CD4-positive, alpha-beta T cell treated with Interleukin-6 at 100 ng/mL for 8 hours (primary cell): ENCODE measurements at places on chromosomes 5 and 9.

GRCh38 chr5:87079219-87079618 lies 188.5 kb upstream of the RASA1 start:
- DNase-seq: no peak

- no peak for DNase-seq
Observed at GRCh38 chr5:168752012-168752411, 172.8 kb upstream of the PANK3 start.

GRCh38 chr9:79170643-79171042 lies 401.1 kb upstream of the TLE4 start:
- DNase-seq: no peak

GRCh38 chr9:125434986-125435775 lies 173.6 kb downstream of the GAPVD1 start:
- no peak for DNase-seq

GRCh38 chr5:35518104-35518503 lies 99.6 kb upstream of the SPEF2 start:
- no peak for DNase-seq

DNA sequence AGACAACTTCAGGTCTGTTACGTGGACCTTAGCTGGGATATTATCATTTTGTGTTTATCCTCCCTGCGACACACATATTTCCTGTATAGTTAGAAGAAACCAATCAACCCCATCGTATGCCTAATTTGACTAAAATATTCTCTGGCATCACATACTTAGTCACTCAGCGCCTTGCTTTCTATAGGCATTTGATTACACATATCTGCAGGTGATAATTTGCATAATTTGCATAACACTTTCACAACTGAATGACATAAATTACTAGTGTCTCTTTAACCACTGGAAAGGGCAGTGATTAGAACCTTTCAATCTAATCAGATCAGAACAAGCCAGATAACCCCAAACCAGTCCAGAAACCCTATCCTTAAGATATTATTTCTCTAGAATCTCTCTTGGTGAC lies 390.2 kb downstream of the TLR4 start:
- DNase-seq: no peak

DNA sequence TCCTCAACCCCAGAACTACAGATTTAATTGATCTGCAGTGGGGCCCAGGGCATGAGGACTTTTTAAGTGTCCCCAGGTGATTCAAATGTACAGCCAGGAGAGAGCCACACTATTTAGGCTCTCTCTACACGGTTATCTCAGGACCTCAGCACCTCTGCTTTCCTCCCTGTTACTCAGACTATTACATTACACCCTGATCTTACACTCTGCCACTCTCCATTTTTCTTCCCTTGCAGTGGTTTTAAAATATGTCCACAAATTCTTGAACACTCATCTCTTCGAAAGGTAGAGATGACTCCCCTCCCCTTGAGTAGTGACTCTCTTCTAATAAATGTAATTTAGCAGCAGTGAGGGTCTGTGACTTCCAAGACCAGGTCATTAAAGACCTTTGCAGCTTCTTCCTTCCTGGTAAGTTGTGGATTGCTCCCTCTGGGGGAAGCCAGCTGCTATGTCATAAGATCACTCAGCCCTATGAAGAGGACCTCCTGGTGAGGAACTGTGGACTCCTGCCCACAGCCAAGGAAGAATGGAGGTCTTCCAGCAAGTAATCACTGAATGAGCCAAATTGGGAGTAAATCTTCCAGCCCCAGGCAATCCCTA lies 87.5 kb upstream of the SSBP2 start:
- DNase-seq: peak; percentile 32

- no peak for DNase-seq
Observed at GRCh38 chr9:113501129-113501686, 37.7 kb downstream of the RGS3 start.

DNA sequence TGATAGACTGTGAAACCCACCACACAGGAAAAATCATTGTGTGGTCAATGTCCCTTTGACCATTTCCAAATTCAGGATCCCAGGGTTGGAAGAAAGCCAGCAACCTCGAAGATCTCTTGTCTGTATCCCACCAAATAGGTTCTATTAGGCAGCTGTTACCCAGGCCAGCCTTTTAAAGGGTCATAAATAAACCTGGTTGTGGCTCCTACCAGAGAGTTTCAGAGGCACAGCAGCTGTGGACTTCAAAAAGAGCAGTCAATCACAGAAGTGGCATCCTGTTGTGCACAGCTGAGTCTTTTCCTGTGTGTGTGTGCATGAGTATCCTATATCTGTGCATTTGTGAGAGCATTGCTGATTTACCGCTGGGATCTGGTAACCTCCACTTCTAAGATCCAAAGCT lies 23.7 kb upstream of the OR2S2 start:
- DNase-seq: no peak

DNA sequence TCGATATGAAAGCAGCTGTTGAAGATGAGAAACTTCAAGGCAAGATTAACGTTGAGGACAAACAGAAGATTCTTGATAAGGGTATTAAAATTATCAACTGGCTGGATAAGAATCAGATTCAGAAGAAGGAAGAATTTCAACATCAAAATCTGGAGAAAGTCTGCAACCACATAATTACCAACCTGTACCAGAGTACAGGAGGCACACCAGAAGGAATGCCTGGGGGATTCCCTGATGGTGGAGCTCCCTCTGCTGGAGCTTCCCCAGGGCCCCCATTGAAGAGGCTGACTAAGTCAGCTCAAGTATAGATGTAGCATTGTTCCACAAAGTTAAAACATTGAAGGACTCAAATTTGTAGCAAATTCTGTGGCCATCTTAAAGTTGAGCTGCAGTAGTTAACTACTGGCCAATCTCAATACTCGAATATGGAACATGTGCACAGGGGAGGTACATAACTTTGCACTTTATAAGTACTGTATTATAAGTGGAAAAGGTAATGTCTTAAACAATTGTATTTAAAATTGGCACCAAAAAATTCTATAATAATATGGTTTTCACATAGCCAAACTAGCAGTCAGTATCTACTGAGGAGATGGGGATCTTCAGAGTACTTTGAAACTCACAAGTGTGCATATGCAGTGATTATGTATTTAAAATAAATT lies 237.5 kb downstream of the CHSY3 start:
- no peak for DNase-seq

DNA sequence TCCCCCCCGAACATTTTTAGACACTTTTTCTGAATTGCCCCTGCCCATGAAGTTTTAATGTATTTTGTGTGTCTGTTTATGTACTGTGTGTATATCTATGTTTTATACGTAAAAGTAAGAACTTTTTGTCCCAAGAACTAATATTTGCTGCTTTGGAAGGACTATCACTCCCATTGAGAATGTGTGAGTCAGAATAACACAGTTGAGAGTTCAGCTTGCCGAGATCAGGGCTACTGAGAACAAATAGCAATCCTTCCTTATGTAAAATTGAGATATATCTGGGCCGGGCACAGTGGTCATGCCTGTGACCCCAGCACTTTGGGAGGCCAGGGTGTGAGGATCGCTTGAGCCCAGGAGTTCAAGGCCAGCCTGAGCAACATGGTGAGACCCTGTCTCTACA lies 11.3 kb downstream of the GTF3C4 start:
- DNase-seq: no peak

DNA sequence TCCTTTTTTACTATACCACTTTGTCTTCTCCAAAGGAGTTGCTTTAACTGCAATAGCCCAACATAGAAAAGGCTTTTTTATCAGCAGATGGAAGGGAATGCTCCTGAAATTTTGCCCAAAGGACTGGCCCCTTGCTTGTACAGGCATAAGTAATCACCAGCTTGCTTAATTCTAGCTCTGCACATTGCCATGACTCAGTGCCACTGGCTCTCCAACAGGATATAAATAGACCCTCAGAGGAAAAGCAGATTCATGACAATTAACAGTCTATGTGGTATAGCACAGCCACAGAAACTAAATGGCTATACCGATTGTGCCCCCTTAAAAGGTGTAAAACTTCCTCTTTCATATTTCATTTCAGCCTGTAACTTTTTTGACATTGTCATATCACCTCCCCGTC lies 227.0 kb downstream of the ZNF608 start:
- no peak for DNase-seq

GRCh38 chr5:6652025-6652424 lies 18.8 kb downstream of the SRD5A1 start:
- DNase-seq: no peak

DNA sequence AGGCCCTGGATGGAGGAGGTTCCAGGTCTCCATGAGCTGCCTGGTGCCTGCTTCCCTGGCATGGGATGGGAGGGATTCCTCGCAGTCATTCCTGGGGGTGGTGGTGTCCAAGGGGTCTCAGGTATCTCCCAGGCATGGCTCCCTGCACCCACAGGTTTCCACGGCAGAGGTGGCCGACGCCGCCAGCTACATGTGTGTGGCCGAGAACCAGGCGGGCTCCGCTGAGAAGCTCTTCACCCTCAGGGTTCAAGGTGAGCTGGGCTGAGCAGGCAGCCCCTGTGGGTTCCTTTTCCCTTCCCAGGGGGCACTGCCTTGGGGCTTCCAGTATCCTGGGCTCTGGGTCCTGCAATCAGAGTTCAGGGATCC lies 61.4 kb upstream of the ASS1 start:
- DNase-seq: no peak

DNA sequence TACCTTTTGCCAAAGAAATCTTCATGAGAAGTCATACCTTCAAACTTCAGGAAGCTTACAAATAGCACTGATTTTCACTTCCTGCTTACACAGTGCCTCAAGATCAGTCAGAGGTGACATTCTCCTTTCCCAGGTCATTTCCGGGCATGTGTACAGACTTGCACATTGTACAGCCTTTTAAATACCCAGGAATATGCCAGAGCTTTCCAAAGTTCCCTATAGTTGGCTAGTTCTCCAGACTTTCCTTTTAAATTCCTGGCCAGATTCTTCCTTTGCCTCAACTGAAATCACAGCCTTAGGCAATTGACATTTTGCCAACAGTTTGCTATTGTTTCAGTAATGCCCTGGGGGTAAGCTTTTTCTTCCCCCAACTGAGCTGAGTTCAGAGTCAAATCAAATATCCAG lies 47.2 kb downstream of the RFX3 start:
- peak; percentile 37 for DNase-seq

DNA sequence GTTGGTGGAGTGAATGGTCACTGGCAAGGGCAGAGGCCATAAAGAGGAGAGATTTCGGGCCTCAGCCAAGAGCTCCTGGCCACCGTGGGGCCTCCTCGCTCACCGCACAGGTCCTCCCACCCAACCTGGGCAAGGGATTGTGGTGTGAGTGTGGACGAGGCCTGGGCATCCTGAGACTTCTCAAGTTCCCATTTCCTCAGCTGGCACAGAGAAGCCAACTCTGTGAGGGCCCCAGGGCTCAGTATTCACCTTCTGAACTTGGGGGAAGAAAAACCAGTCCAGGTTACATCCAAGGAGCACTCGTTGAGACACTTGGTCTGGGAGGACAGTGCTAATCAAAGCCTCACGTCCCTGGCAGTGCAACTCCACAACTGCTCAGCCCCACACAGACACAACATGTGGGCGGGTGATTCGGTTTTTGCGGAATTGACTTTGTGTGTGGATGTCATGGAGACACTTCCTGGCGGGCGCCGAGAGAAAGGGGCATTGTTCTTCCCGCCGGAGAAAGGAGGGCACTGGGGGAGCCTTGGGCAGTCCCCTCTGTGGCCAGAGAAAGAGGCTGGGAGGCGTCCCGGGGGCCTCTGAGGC lies 28.5 kb upstream of the NKD2 start:
- DNase-seq: no peak

DNA sequence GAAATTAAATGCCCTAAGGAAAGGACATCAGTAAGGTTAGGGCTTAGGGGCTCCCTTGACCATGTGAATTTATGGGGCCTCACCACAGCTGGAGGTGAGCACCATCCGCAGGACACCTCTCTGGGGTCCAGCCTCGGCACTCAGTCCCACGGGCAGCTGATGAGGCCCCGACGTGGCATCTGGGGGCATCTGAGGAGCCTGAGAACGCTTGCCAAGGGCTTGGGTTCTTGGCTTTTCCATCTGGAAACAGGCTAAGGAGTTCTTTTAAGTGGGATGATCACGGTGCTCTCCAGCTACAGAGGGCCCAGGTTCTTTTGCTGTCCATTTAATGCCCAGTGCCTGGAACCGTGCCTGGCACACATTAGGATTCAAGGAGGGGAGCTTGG lies 3.6 kb downstream of the NKX2-5 start:
- no peak for DNase-seq
